Myocyte (in vitro differentiated cells): ENCODE measurements at places on chromosomes 4 and X. TPM values are rescaled to one million over a fixed set of nuclear protein-coding genes. Genes with fewer than 3 reads are reported as not detected.

The RTL5 gene
- total RNA-seq: 1.1 and 1.7 TPM in 2 replicates

The CCDC120 gene
- total RNA-seq: not detected in 2 replicates

- DNase-seq: peak; percentile 56
Observed at GRCh38 chr4:119113033-119113655, 22.5 kb upstream of the MYOZ2 start.

GRCh38 chr4:86963697-86964096, 28.9 kb downstream of the AFF1 start:
- DNase-seq: no peak

GRCh38 chrX:9619581-9619980, 146.1 kb downstream of the GPR143 start:
- DNase-seq: no peak

The FREM3 gene
- total RNA-seq: not detected in 2 replicates

The FGF5 gene
- total RNA-seq: 3.2 and 4.9 TPM in 2 replicates

The IGSF1 gene
- not detected in 2 replicates for total RNA-seq

DNA sequence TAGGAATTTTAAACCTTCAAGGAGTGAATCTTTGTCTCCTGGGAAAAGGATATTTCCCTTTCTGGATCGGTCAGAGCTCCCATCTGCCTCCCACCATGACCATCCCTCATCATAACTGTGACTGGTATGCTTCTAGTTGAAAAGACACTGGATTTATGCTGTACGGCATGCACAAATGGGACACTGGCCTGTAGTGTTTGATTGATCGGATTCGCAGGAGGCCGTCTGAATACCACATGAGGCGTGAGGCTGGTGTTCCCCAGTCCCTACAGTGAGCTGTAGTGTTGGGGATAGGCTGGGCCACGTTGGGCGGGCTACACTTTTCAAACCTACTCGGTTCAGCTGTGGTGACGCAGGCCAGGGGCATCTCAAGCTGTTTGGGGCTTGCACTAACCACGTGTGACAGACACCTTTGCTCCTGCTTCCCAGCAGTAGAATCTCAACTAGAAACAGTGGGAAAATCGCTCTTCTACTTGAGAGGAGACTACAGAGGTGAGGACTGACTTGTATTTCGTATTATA, 101.8 kb downstream of the MID1IP1 start:
- DNase-seq: no peak

- DNase-seq: no peak
Observed at GRCh38 chr4:108361886-108362285, 193.2 kb upstream of the LEF1 start.

DNA sequence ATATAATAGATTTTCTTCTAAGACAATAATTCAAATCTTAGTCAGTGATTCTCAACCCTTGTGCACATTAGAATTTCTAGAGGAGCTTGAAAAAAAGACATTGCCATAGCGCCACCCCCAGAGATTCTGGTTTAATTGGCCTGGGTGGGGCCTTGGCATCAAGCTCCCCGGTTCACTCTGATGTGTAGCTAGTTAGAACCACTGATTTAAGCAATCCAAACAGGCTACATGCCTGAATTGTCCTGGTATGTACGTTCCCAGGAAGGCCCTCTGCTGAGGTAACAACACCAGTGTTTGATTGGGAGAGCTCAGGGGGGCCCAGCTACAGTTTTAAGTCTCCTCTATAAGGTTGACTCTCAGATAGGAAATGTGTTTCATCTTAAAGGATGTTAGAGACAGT, 1.3 kb upstream of the ATP10D start:
- no peak for DNase-seq

DNA sequence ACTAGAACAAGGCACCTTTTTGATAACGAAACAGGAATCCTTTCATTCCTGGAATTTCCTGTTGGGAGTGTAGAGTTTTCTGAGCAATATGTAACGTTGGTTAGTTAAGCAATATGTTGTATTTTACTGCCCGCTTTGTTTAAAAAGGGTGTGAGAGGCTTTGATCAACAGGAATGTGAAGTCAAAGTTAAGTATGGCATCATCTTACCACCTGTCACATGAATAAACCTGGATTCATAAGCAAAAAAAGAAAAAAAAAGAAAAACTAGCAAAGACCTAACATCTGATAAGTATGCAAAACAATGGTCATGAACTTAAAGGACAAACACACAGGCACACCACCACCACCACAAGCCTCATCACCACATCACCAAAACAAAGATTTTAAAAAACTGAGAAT, 7.1 kb upstream of the CXCL5 start:
- no peak for DNase-seq

The MAOB gene
- total RNA-seq: not detected in 2 replicates

The RRH gene
- 0.08 TPM in 1 of 2 replicates, not detected in the other for total RNA-seq

- no peak for DNase-seq
Observed at GRCh38 chrX:38636949-38637819, 75.8 kb downstream of the TSPAN7 start.

GRCh38 chr4:5852523-5853202, 40.2 kb downstream of the CRMP1 start:
- no peak for DNase-seq

DNA sequence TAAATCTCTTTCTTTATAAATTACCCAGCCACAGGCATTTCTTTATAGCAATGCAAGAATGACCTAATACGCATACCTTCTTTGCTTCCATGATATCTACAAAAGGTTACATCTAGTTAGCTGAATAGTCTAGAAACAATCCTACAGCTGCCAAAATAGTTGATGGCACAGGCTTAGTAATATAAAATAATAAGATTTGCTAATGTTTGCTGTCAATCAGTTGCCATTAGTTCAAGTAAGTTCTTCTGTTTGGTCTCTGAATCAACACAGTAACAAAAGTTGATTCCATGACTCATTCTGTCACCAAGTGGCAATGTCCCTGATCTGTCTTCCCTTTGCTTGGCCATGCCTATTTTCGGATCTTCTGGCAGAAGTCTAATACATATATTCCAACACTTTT, 470.2 kb downstream of the SPRY1 start:
- DNase-seq: peak; percentile 54

The PABPC5 gene
- total RNA-seq: 4.0 and 4.7 TPM in 2 replicates

GRCh38 chr4:112167794-112168193, 22.5 kb downstream of the FAM241A start:
- no peak for DNase-seq

The RIBC1 gene
- total RNA-seq: 0.16 and 1.1 TPM in 2 replicates

DNA sequence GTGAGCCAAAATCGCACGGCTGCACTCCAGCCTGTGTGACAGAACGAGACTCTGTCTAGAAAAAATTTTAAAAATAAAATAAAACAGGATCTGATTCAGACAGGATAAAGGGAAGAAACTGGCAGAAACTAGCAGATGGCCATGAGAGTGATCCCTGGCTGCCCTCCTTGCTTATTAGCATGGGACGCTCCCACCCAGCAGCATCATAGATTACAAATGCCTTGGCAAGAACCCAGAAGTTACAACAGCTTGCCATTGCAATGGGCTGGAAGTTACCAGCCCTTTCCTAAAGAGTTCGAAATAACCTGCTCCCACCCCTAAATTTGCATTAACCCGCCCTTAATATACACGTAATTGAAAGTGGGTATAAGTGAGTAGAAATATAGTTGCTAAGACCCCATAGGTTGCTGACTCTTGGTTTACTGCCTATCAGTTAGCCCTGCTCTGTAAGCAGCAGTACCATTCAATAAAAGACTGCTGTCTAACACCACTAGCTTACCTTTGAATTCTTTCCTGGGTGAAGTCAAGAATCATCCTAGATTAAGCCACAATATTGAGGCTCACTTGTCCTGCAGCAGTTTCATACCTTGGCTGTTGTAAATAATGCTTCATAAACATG, 9.1 kb upstream of the XAGE2 start:
- DNase-seq: peak; percentile 3

GRCh38 chr4:58732973-58733372, 1622.8 kb upstream of the IGFBP7 start:
- no peak for DNase-seq

The COX7B2 gene
- not detected in 2 replicates for total RNA-seq

The PABPC1L2A gene
- total RNA-seq: not detected in 2 replicates

- DNase-seq: no peak
Observed at GRCh38 chr4:72843466-72843865, 226.1 kb downstream of the COX18 start.

The PRKG2 gene
- total RNA-seq: 0.32 TPM in 1 of 2 replicates, not detected in the other

DNA sequence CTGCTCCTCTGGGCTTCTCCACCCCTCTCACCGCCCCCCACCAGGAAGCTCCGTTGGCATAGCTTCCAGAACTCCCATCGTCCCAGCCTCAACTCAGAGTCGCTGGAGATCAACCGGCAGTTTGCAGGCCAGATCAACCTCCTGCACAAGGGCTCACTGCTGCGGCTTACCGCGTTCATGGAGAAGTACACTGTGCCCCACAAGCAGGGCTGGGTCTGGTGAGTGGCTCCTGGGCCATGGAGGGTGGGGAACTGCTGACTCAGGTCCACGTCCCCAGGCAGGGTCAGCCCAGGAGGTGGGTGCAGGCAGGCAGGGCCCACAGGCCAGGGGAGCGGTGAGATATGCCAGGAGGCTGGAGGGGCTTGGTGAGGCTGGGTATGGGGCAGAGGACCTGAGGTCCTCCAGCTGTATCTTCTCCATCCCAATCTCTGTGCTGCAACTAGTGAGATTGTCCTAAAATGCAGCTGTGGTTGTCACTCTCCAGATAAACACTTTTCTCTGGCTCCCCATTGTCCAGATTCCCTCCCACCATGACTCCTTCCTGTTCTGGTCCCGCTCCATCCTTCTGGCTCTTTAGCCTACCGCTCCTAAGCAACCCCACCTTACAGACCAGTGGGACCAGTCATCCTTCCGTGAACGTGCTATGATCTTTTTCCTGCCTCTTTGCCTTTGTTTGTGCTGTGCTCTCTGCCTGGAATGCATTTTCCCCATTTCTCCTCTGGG, 71.9 kb downstream of the STARD8 start:
- no peak for DNase-seq

The TMPRSS11D gene
- total RNA-seq: not detected in 2 replicates

The ARMCX5 gene
- 12.9 and 13.6 TPM in 2 replicates for total RNA-seq

- peak; percentile 77 for DNase-seq
Observed at GRCh38 chrX:53686151-53686885, at the start of gene HUWE1. Gene HUWE1 (minus strand): TSS chrX:53686719. CDS start chrX:53654107, 32,612 bp downstream.

DNA sequence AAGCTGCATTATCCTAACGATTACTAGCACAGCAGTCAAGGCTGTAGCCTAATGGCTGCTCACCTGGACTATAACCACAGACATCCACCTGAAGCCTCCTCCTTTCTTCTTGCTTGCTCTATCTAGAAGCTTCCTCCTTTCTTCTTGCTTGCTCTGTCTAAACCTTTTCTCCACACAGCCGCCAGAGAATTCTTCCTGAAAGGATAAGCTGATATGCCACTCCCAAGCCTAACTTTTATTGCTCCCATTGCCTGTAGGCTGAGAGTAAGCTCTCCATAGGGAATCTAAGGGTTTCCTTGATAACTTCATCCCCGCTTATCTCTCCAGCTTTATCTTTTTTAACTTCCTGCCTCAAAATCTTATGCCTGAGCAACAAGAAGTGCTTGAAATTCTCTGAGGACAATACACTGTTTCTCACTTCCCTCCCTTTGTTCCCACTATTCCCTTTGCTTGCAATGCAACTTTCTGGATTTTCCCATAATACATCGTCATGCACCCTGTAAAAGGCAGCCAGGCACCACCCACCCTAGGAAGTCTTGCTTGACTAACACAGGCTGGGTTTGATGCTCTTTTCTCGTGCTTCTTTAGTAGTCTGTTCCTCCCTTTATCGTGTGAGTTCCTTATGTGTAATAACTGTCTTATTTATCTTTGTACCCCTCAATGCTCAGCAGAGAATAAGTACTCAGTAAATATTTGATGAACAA, 1.4 kb upstream of the LRIT3 start:
- no peak for DNase-seq

GRCh38 chrX:122026665-122027064, 979.3 kb downstream of the GLUD2 start:
- no peak for DNase-seq

- DNase-seq: no peak
Observed at GRCh38 chrX:32139476-32139875, 1067.6 kb upstream of the FTHL17 start.

DNA sequence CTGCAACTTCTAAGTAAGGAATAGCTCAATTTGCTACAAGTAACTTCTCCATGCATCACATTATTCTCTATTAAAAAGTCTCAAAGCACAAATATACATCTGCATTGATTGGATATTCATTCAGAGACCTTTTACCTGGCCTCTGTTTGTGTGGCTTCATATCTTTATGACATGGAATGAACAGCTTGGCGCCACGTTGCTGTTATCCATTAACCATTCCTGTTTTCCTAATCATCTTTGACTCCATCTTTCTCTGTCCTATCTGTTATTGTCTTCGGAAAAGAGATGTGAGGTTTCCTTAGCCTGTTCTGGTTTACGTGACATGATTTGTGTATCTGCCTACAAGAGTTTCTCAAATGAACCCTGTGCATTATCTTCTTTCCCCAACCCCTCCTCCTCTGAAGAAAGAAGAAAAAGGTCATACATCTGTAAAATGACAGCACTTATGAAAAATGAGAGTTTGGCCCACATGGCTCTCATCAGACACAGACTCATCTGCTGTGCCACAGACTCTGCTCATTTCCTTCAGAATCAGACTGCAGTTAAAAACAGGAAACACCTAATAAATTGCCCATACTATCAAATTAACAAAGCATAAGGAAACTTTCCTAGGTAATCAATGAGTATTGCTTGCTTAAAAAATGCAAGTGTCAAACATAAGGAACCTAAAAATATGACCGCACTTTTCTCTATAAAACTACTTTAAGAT, 347.6 kb upstream of the FAM241A start:
- DNase-seq: no peak

The FAM184B gene
- total RNA-seq: not detected in 2 replicates

The CXXC4 gene
- 0.05 and 0.11 TPM in 2 replicates for total RNA-seq

The FGFBP1 gene
- not detected in 2 replicates for total RNA-seq

- DNase-seq: peak; percentile 95
Observed at GRCh38 chr4:7649741-7650531, 215.2 kb upstream of the PSAPL1 start.

GRCh38 chr4:75786526-75786925, 62.1 kb downstream of the USO1 start:
- DNase-seq: no peak

DNA sequence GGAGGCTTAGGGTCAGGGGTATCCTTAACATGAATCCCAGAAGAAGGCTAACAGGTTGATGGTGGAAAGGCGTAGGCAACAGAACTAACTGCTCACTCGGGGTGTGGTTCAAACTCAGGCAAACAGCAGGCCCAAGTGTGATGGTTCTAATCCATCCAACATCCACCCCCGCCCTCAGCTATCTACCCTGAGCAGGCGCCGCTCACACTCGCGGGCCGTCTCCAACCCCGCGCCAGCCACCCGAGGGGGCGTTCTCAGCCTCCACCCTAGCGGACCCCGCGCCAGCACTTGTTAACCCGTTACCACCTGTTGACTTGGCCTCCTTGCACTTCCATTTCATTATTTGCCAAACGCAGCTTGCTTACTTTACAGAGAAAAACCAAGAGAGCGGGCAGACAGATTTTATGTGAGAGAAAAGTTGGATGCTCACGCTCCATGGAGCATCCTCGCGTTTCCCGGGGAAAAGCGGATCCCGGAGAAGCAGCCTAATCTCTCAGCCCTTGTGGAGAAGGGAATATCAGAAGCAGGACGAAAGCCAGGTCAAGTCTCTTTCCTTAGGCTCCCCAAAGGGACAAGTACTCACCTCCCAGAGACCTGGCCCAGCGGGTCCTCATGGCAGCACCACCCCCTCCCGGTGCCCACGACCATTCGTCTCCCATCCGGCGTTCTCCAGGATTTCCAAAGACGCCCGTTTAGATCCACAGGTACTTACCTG, 773 bp downstream of the SNCA start:
- DNase-seq: no peak

- no peak for DNase-seq
Observed at GRCh38 chr4:128917781-128918180, 108.3 kb downstream of the JADE1 start.

- no peak for DNase-seq
Observed at GRCh38 chrX:122739770-122740169, 444.3 kb upstream of the GRIA3 start.

The AMELX gene
- total RNA-seq: not detected in 2 replicates

The TLL1 gene
- not detected in 2 replicates for total RNA-seq

GRCh38 chrX:117568238-117568637, 548.4 kb downstream of the KLHL13 start:
- DNase-seq: no peak
